Tracheal epithelial cell (primary cell): ENCODE measurements at places on chromosomes 5 and 9. TPM values are rescaled to one million over a fixed set of nuclear protein-coding genes. Genes with fewer than 3 reads are reported as not detected.

Gene FAM153A
- total RNA-seq: 0.72 and 1.3 TPM in 2 replicates

Gene FOCAD
- total RNA-seq: 39.0 and 59.8 TPM in 2 replicates

Gene ADAMTS19
- total RNA-seq: not detected in 2 replicates

Gene LHFPL2
- 37.5 and 38.3 TPM in 2 replicates for total RNA-seq
